ENCODE measurements at places on chromosomes 16 and 17.

DNA sequence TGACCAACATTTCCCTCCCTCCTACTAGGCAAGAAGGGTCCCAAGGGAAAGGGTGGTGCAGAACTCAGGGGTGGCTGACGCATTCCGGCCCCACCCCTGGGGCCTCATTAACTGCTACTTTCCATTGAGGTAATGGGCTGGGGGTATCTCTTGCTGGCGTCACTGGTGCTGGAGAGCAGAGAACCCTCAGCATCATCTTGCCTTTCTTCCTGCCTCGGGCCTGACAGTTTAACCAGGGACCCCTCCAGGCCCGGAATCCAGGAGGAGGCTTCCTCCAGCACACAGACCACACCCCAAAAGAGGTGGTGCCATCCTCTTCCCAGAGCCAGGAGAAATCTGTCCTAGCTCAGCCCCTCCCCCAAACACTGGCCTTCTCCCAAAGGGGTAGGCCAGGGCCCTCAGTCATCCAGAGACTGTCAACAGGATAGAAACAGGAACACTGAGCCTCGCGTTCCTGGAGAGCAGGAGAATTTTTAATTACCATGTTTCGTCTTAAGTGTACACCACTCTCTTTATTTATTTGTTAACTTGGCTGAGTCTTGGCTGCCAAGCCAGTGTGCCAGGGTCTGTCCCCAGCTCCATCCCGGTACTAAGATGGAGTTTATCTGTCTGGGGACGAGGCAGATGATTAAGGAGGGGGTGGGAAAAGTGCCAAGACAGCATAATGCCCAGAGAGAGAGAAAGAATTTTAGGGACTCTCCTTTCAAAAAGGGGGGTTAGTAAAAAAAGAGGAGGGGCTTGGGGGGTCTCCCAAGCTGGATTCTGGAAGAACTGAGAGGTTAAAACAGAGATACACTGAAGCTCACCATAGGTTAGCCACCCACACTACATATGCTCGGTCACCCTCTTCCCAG, 5.1 kb downstream of the ETV4 start:
- DNase-seq: no peak

- DNase-seq: no peak
Observed at GRCh38 chr17:81113158-81113724, 52.1 kb upstream of the PVALEF start.

- no peak for DNase-seq
Observed at GRCh38 chr16:72362973-72363372, 191.0 kb upstream of the PMFBP1 start.

DNA sequence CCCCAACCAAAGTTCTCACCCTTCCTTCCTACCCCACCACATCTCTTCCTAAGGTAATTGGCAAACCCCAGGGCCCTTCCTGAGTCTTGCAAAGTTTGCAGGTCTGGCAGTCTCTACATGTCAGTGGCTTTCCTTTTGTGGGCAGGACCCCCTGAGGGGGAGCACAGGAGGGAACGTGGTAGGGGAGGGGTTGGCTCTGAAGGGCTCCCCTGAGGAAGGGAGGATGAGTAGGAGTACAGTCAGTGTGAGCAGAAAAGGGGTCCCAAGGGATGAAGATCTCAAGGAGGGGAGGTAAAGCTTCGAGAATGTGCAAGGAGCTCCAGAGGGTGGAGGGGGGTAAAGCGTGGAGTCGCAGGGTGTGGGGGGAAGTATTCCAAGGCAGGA, 206.9 kb downstream of the RAB11FIP4 start:
- no peak for DNase-seq

DNA sequence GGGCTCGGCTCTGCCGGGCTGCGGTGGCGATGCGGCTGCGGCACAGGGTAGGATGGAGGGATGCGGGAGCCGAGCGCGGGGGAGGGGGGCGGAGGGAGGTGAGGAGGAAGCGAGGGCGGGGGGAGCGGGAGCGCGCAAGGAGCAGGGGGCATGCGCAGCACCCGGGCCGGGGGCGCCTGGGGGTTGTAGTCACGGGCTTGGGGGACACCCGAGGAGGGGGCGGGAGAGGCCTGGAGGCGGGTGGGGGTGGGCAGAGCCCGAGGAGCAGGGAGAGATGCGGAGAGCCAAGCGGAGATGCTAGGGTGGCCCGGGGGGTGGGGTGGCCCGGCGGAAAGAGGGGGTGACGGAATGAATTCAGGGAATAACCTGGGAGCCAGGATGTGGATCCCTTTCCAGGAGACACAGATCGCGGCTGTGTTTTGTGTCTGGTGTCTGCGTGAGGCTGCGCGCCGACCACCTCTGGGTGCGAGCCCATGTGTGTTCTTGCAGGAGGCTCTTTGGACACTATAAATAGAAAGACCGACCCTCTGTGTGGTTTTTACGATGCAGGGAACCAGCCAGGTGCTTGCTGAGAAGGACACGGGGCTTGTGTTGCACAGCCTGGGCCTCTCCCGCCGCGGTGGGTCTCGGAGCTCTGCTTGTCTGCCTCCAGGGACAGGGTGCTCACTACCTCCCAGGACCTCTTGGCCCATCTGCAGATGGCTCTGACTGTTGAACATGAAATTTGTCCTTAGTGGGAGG, at the start of gene STX1B:
Gene STX1B, minus strand, starts transcription at position 54 of the 741 bp plus-strand sequence. CDS start 242 bp downstream, outside the sequence.
- no peak for DNase-seq

- DNase-seq: no peak
Observed at GRCh38 chr16:35140293-35140986, 1681.0 kb downstream of the TP53TG3F start.

- DNase-seq: no peak
Observed at GRCh38 chr16:74623839-74624235, 16.9 kb upstream of the GLG1 start.

DNA sequence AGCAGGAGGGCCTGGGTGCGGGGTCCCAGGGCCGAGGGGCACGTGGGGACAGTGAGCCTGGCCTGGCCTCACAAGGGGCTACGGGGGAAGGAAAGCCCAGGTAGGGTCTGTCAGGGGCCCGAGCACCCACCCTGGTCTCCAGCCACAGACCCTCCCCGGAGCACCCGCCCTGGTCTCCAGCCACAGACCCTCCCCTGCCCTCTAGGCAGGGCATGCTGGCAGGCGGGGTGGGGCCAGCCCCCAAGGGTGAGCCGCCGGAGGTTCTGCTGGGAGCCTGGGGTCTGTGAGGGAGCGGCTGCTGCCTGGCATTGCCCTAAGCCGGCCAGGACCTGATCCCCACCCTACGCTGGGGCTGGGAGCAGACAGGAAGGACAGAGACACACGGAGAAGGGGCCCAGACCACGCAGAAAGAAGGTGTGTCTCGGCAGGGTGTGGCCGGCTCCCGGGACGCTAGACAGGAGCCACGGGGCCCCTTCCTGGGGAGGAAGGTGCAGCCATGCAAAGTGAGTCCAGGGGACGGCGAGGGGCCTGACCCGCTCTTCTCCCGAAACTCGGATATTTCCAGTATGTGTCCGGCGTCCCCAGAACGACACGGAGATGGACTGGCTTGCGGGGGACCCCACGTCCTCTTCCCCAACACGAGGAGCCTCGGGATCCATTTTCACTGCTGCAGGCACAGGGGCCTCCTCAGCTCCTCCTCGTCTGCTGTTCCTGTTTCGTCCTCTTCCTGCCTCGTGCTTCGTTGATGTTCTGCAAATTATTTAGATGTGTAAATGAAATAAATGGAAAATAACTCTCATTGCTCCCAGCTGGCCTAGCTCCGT, 15.5 kb downstream of the UTS2R start:
- DNase-seq: no peak

- DNase-seq: no peak
Observed at GRCh38 chr17:418421-418751, 65.8 kb upstream of the RPH3AL start.

DNA sequence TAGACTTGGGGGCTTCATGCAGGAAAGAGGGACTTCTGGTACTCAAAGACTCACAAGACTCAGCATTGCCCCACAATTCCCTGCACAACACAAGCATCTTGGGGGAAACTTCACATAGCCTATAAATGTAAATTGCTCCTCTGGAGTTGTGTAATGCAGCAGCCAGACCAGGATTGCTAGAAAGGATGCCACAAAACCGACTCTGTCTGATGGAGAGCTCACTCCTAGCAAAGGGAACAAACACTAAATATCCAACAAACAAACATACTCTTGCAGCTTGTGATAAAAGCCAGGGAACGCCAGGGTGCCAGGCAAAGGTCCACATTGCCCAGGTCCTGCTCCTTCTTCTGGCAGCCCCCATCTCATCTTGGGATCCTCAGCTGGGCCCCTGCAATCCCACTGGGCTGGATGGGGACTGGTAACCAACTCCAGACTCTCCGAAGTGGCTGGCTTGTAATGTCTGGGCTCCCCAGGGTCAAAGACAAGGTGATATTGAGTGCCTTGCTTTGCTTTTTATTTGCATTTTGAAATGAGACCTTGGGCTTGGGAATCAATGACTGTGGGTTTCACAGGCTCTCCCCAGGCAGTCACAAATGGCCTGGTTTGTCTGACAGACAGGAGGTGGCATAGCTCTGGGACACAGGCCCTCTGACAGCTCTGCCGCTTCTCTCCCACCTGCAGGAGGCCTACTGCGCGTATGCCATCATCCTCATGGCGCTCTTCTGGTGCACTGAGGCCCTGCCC, 15.3 kb downstream of the SLC13A2 start:
- DNase-seq: no peak

GRCh38 chr17:16916557-16916920, 55.4 kb downstream of the TNFRSF13B start:
- no peak for DNase-seq

- no peak for DNase-seq
Observed at GRCh38 chr17:59433586-59433985, 102.1 kb downstream of the YPEL2 start.

DNA sequence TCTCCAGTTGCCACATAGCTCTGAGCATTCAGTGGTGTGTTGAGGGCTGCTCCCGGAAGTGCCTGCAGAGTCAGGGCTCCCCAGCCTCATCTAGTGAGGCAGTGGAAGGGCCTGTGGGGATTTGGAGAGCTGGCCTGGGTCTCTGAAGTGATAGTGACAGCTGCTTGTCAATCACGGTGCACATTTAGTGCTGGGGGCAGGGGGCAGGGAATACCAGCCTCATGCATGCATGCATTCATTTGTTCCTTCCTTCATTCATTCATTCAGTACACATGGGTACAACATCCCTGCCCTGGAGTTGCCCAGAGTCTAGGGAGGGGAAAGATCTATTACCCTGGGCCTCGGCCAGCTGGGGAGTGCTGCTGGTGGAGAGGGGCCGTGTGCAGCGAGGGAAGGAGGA, 11.3 kb upstream of the STH start:
- DNase-seq: no peak

GRCh38 chr17:68384471-68384870, 72.8 kb downstream of the WIPI1 start:
- no peak for DNase-seq

- no peak for DNase-seq
Observed at GRCh38 chr16:48561960-48562393, 48.0 kb downstream of the N4BP1 start.

DNA sequence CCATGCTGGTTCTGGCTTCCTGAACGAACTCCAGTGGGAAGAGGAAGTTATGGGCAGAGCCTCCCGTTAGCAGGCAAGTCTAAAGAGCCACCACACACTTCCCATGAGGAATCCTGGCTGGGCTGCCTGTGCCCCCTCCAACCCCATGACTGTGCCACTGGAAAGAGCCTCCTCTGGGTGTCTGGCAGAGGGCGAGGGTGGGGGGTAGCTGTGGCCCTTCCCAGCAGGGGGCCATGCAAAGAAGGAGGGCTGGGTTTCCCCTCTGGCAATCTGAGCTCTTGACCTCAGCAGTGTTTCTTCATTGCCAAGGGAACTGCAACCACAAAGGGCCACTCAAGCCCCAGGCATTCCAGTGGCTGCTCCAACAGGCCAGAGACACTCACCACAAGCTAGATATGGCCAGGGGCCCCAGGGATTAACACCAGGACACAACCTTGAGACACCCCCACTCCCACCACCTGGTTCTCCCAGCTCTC, 1.7 kb upstream of the RRAD start:
- no peak for DNase-seq

GRCh38 chr16:56190677-56191155, 573 bp upstream of the GNAO1 start:
- DNase-seq: no peak

DNA sequence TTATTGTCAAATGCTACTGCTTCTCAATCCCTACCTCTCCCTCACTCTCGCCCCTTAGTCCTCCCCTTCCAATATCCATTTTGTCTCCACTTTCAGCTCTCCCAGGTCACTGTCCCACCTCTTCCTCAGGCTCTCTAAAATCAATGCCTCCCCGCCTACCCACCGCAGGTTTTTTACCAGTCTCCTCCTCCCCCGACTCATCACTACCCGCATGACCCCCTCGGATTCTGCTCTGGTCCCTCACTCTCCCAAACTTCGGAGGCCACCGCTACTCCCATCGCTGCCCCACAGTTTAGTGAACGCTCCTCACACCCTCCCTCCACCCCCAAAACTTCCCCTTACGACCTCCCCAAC, 513 bp downstream of the CRLF3 start:
- no peak for DNase-seq

GRCh38 chr16:24516900-24517669, 22.3 kb upstream of the RBBP6 start:
- peak; percentile 52 for DNase-seq

- DNase-seq: no peak
Observed at GRCh38 chr17:41733348-41734138, 900 bp downstream of the HAP1 start.

DNA sequence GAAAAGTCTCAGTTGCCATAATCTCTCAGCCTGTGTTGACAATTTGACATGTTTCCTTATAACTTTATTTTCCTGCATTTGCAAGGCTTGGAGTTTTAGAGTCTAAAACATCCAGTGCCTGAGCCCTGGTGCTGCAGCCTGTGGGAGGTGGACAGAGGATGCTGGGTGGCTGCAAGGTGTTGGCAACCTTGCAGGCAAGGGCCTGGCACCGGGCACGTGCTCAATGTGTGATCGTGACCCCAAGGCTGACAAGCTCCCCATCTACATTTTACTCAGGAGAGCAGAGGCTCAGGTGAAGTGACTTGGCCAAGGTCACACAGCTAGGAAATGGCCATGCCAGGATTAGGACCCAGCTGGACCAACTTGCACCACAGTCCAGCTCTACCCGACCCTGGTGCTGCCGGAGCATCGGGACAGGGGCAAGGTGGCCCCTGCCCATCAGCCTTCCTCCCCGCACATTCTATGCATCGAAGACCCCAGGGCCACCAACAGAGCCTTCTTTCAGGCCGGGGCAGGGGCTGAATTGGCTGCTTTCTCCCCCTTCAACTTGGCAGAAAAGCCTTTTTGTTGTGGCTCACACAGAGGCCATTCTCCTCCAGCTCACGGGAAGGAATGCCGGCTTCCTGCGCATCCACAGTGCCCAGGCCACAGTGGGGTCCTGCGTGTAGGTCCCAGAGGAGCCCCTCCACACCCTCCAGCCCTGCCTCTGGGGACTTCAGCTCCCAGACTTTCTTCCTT, 23.1 kb downstream of the MMP15 start:
- DNase-seq: no peak
